ENCODE measurements at places on chromosomes 4 and X.

- peaks cover 80% of the 10 kb centered on the region for H3K27me3 ChIP-seq
- no peak overlapping the region for H3K27ac ChIP-seq
- no peaks in the 10 kb centered on the region for H3K36me3 ChIP-seq
- no peak for DNase-seq
- H3K4me1 ChIP-seq, result peaks cover 40% of the 10 kb centered on the region
These were observed 1.9 kb upstream of the DUSP9 start for GRCh38 chrX:153645151-153645550.

DNA sequence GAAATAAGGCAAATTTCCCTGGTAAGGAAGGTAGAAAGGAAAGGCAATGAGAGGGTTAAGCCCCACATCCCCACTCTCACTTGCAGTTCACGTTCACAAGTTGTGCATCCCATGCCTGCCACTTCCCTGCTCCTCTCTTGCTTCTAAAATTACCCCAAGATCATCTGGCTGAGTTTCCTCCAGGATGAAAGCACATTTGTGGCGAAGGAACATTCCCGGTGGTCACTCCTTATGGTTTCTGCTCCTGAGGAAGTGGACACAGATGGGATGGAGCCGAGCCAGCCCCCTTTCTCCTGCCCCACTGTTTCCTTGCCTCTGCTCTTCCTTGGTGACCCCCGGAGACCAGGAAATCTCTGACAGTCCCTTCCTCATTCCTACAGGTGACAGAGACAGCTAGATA is 37.5 kb downstream of the SPINK2 start:
- H3K27me3 ChIP-seq, result no peaks in the 10 kb centered on the region
- no peak overlapping the region for H3K27ac ChIP-seq
- DNase-seq, result peak; percentile 25
- peaks cover 16% of the 10 kb centered on the region for H3K4me1 ChIP-seq

DNA sequence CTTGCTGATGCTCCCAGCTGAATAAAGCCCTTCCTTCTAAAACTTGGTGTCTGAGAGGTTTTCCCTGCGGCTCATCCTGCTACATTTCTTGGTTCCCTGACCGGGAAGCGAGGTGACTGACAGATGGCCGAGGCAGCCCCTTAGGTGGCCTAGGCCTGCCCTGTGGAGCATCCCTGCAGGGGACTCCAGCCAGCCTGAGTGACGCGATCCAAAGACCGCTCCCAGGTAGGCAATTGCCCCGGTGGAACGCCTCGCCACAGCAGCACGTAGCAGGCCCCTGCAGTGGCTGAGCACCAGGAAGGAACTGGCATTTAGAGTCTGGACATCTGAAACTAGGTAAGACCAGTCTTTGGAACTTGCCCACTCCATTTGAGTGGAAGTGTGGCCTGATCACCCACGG is 139.6 kb downstream of the RELL1 start:
- H3K27me3 ChIP-seq, result no peaks in the 10 kb centered on the region
- no peaks in the 10 kb centered on the region for H3K36me3 ChIP-seq
- no peaks in the 10 kb centered on the region for H3K4me1 ChIP-seq
- H3K4me3 ChIP-seq, result no peak overlapping the region
- DNase-seq, result no peak
- no peak overlapping the region for H3K27ac ChIP-seq

DNA sequence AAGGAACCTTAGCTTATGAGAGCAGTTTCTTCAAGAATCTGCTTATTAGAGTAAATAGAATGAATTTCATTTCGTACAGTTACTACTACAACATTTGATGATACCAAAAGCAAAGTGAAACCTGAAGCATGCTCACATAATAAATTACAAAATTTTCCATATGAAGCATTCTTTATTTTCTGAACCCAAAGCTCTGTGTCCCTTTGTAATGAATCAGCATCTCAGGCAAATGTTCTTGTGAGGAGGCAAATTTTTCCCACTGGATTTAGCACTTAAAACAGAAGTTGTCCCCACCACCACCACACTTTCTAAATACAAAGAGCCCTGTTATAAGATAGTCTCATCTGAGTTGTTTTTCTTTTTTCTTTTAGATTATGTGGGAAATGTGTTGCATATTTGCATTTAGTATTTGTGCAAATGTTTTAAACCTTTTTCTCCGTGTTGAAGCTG is 70.7 kb upstream of the NFKB1 start:
- no peaks in the 10 kb centered on the region for H3K36me3 ChIP-seq
- H3K27ac ChIP-seq, result no peak overlapping the region
- DNase-seq, result peak; percentile 48
- H3K4me1 ChIP-seq, result no peaks in the 10 kb centered on the region
